HepG2 (cell line): ENCODE measurements at places on chromosomes 6 and 20. TPM values are rescaled to one million over a fixed set of nuclear protein-coding genes. Genes with fewer than 3 reads are reported as not detected.
A peak's percentile ranks its signal among the peaks of the same experiment; 100 is the strongest.

DNA sequence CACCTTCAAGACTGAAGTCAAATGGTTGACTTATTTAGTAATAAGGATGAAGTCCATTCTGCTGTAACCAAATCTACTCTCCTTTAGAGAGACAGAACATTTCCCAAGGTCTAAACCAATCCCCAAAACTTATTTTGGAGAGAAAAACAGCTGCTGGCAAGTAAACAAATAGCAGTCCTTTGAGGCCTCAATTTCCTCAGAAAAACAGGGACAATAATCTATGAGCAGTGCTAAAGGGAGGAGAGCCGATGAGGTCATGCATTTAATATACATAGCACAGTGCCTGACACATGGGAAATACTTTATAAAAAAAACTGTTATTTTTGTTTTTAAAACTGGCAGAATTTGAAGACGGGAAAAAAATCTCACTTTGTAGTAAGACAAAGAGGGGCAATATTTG, 526.0 kb downstream of the EPM2A start:
- no peak overlapping the region for H3K27ac ChIP-seq
- no peak for DNase-seq
- H3K36me3 ChIP-seq: no peaks in the 10 kb centered on the region
- H3K4me1 ChIP-seq: no peaks in the 10 kb centered on the region
- H3K4me3 ChIP-seq: no peak overlapping the region
- H3K27me3 ChIP-seq: no peaks in the 10 kb centered on the region

DNA sequence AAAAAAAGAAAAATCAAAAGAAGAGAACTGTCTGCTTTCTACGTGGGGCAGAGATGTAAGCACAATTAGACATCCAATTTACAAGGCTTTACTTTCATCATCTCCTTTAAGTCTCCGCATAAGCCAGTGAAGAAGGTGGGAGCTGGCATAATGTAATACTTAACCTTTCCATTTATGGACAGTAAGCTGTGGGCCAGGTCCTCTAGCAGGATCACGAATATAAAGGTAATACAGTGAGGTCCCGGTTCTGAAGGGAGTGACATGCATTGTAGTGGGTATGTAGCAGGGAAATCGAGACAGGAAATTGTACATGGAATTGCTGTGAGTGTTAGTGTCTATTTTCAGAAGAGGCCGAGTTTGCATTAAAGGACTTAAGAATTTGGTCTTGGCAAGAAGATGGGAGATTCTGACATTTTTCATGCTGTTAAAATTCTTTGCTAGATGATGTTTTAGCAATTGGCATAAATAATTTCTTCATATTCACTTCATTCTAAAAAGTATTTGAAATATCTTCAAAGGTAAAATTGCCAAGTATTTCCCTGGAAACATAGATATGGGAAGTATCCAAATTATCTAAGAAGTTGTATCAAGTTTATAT, 20.4 kb upstream of the POPDC3 start:
- no peaks in the 10 kb centered on the region for H3K36me3 ChIP-seq
- DNase-seq: no peak
- no peak overlapping the region for H3K4me3 ChIP-seq

DNA sequence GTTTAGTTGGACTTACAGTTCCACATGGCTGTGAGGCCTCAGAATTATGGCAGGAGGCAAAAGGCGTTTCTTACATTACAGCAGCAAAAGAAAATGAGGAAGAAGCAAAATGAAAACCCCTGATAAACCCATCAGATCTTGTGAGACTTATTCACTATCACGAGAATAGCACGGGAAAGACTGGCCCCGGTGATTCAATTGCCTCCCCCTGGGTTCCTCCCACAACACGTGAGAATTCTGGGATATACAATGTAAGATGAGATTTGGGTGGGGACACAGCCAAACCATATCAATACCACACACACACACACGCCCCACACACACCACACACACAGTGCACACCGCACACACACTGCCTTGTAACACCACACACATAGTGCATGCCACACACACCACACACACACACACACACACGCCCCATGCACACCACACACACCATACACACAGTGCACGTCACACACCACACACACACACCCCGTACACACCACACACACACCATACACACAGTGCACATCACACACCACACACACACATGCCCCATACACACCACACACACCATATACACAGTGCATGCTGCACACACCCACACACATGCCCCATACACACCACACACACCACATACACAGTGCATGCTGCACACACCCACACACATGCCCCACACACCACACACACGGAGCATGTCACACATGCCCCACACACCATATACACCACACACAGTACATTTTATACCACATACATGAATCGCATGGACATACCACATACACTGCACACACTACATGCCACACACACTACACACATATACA, 310.5 kb downstream of the TAF4 start:
- H3K4me3 ChIP-seq: no peak overlapping the region
- H3K4me1 ChIP-seq: no peaks in the 10 kb centered on the region
- peaks cover 60% of the 10 kb centered on the region for H3K27me3 ChIP-seq
- DNase-seq: no peak
- H3K36me3 ChIP-seq: no peaks in the 10 kb centered on the region

DNA sequence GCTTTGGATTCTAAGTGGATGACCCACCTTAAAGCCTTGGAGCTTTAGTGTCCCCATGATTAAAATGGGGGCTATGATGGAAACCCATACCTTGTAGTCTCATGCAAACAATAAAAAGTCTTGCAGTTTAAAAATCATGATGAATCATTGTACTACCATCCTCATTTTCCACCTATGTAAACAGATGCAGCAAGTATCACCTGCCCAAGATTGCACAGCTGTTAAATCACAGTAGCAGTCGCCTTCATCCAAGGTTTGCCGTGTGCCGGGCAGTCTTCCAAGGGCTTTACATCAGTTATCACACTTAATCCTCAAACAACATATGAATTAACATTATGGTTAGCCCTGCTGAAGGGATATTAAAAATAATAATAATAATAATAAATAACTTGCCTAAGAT, 210.3 kb downstream of the FOXA2 start:
- peaks cover 2% of the 10 kb centered on the region for H3K27me3 ChIP-seq
- no peak for DNase-seq
- H3K4me1 ChIP-seq: no peaks in the 10 kb centered on the region
- no peak overlapping the region for H3K4me3 ChIP-seq
- H3K27ac ChIP-seq: no peak overlapping the region

- H3K4me1 ChIP-seq: peaks cover 54% of the 10 kb centered on the region
- peaks cover 8% of the 10 kb centered on the region; the same call in 1 of the 3 replicates for H3K36me3 ChIP-seq
- H3K27ac ChIP-seq: peak overlapping the region; percentile 81
These were observed 20.5 kb downstream of the PERP start for GRCh38 chr6:138086573-138087196.

GLP1R gene
- not detected in 2 replicates for total RNA-seq

AIF1 gene
- total RNA-seq: not detected in 2 replicates

NKX2-2 gene
- total RNA-seq: not detected in 2 replicates

TOMM6 gene
- total RNA-seq: 321 and 480 TPM in 2 replicates
